ENCODE measurements at places on chromosomes 4 and X.
A peak's percentile ranks its signal among the peaks of the same experiment; 100 is the strongest.

DNA sequence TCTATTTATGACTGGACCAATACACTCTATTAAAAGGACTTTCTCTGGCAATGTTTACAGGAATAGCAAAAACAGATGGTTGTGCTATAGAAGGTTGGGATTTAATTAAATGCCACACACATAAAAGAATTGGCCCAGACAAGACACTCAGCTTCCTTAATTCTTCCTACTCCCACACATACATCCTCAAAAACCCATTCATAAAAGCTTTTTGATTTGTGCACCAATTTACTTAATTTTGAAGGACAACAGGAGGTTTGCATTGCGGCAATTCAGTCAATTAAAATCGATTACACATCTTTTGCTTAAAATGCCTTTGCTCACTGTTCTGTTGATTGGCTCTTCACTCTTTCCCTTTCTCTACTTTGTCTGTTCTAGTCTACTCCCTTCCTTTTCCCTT, 317.1 kb downstream of the CBLL2 start:
- no peak for DNase-seq

DNA sequence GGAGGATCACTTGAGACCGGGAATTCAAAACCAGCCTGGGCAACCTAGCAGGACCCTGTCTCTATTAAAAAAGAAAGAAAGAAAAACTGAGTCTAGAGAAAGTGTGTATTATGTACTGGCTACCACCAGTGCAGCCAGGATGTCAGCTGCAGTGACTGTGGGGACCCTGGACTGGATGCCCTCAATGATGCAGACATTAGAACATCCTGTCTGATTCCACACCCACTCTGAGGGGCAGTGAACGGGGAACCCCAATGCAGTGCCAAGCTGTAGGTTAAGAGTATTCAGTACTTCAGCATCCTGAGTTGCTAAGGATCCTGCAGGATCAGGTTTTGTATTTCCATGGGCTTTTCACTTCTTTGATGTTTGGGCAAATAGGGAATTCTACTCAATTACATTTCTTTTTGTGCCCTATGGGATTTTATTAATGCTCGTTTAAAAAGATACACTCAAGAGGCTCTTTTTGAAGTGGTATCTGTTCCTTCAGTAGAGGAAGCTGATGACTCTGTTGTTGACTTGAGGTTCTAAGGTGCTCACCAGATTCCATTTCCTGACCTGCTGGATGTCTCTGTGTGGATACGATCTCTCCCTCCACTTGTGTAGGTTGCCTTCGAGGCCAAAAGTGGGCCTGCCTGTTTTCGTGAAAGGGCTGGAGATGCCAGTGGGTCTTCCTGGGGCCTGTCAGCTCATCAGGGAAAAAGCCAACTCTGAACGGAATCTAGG, 85.9 kb upstream of the CLCN4 start:
- DNase-seq = no peak

- DNase-seq = no peak
Measured at GRCh38 chrX:13996650-13997049, 33.0 kb downstream of the GEMIN8 start.

DNA sequence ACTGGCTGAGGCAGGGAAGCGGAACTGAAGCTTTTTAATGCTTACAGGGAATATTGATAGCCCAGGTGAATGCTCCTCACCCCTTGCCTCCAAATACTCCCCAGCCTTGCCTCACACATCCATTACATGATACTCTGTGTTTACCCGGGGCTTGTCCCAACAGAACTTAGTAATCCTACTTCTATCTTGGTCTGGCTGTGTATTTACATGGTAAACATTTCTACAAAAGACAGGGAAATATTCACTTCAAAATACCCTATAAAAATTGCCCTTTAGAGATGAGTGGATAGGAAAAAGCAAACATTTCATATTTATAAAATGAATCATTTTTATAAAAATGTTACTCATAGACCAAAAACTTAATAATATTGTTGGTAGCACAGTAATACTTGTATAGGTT, 120.1 kb downstream of the NHS start:
- DNase-seq = no peak

DNA sequence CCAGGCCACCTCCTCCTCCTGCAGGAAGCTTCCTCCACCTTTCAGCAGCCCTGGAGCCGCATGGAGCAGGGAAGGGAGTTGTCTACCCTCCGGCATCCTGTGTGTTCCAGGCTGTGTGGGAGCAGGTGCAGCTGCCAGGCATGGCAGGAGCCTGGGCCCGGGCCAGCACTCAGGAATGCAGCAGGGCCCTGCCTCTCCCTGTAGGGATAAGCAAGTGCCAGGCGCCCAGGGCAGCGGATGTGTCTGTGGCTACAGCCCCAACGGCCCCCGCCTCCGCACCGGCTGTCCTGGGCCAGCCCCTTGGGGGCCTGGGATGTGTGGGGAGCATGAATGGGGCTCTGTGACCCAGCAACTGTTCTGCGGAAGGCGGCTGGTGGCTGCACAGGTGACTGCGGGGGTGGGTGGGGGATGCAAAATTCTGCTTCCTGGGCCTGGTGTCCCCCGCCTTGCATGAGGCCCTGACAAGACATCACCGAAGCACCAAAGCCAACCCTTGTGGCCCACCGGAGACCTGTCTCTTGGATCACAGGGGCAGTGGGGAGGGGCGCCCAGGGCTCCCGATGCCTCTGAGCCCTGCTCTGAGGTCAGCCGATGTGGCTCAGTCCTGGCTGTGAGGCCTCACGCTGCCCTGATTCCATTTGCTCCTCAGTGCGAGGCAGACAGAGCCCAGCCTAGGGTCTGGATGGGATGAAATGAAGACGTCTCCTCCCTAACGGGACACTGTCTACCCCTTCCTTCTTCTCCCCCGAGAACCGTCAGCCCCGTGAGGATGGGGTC, 1.4 kb upstream of the DOK7 start:
- peak; percentile 66 for DNase-seq

DNA sequence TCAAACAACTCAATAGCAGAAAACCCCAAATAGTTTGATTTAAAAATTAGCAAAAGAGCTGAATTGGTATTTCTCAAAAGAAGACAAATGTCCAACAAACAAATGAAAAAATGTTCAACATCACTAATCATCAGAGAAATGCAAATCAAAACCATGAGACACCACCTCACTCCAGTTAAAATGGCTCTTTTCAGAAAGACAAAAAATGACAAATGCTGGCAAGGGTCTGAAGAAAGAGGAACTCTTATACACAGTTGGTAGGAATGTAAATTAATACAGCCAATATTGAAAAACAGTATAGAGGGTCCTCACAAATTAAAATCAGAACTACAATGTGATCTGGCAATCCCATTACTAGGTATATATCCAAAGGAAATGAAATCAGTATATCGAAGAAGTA, 70.4 kb downstream of the FBXL5 start:
- DNase-seq = no peak

GRCh38 chr4:8863686-8864682, 7.7 kb downstream of the HMX1 start:
- no peak for DNase-seq

DNA sequence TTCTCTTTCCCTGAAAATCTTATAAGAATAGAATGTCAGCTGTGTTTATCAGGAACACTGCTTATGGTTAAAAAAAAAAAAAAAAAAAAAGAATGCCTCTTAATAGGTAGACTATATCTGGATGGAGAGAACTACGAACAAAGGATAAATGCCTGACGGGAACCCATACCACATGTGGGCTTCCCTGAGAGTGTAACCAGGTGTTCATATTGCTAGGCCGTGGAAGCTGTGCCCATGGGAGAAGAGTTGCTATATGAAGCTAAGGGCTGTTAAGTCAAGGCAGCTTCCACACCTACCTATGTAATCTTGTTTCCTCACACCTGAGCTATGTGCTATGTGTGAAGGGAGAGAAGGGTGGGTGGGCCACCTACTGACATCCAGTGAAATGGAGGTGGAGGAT, 27.3 kb downstream of the TMEM184C start:
- DNase-seq = no peak

- DNase-seq = no peak
Measured at GRCh38 chr4:91345632-91346031, 958.1 kb upstream of the GRID2 start.

DNA sequence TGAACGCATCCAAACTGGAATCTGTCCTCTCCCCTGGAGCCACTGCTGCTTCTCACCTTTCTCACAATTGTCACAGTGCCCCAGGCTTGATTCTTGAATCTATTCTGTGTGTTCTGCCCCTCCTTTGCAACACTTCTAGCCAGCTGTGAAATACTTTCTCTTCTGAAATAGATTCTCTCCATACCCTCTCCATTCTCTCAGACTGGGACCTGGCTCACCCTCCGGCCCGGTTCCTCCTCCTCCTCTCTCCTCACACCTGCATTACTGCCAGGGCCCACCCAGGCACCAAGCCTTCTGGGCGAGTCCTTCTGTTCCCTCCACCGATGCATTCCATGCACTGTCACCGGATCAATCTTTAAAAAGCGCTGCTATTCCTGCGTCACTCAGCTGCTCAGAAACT, 336.1 kb downstream of the UNC5C start:
- no peak for DNase-seq

DNA sequence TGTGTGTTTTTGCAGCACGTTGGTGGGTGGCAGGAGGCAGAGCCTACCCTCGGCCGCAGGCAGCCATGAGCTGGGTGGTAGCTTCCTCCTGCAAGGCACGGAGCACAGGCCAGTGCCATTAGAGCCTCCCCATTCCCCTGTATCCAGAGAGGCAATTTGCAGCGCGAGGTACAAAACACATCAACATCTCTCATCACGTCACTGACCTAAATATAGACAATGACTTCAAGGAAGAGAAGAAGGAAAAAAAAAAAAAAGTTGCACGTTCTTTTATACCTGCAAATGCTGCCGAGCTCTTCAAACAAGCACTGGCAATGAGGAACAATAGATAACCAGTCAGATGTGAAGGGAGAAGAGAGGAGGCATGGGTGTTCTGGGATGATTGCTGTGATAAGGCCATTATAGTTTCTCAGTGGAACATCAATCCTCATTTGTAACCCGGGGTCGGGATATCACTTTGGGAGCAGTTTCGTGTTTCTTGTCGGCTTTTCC, 159.9 kb downstream of the MGST2 start:
- DNase-seq = no peak

GRCh38 chr4:155599596-155599995, 67.1 kb upstream of the GUCY1A1 start:
- no peak for DNase-seq

DNA sequence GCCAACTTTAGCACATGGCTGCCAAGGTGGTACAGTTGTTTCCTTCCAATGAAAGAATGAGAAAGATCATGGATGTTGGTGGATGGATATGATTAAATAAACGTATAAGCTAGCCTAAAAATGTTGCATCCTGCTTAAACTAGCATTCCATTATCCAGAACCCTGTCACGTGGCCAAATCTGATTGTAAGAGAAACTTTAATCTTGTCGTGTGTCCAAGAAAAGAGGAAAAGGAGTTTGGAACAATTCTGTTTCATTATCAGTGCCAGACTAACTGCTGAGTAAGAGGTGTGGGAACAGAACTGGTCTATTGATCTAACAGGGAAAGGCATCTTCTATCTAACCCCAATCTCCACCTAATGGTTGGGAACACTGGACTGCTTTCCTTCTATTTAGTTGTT, 325.2 kb upstream of the BMP3 start:
- DNase-seq = no peak

GRCh38 chrX:150525061-150525919, 43.1 kb upstream of the MTM1 start:
- no peak for DNase-seq

DNA sequence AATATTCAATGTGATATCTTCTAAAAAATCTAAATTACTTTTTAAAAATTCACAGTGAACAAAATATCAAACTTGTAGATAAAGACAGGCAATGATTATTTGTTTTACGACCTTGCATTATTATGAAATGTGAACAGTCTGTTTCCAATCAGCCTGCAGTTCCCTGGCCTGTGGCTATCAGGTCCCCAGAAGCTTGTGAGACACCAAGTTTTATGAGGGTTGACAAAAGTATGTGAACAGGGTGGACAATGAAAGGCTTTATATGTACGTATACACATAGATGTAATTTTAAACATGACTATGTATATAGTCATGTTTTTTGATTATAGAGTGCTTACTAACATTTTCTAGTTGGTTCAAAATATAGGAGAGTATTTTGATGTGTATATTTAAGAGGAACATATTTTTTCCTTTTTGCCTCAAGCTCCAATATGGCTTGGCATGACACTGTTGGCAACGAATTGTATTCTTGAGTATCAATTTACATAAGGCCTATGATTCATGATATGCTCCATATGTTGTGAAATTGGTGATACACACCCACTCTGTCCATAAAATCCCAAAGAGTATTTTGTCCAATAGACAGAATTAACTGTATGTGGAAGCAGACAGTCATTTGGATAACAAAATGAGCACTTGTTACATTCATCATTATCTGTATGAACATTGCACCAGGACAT, 55.7 kb downstream of the BTC start:
- no peak for DNase-seq

- no peak for DNase-seq
Measured at GRCh38 chr4:80173401-80173800, 23.9 kb upstream of the PRDM8 start.

DNA sequence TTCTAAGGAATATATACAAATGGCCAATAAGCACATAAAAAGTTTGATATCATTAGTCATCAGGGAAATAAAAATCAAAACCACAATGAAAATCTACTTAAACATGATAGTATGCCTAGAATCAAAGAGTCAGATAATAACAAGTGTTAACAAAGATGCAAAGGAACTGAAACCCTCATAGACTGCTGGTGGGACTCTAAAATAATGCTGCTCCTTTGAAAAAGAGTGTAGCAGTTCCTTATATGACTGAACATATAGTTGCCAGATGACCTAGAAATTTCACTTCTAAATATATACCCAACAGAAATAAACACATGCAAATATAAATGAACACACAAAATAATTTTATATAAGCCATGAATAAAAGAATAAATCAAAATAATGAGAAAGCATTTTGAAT, 205.1 kb upstream of the CTSO start:
- DNase-seq = no peak

DNA sequence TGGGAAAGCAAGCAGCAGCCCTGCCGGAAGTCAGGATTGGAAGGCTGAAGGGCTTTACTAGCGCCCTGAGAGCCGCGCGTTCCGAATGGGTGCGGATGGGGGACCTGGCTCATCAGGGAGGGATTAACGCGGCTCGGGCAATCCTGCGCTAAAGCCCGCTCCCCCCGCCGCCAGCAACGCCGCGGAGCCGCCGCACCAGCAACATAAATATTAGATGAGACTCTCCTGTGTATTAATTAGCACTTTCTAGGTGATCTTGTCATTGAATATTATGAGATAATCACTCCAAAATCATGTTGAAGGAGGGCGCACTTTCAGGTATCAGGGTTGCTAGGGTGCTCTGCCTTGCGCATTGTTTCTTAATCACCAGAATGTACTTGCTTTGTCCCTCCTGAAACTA, 357.2 kb upstream of the FAM241A start:
- peak; percentile 28 for DNase-seq

DNA sequence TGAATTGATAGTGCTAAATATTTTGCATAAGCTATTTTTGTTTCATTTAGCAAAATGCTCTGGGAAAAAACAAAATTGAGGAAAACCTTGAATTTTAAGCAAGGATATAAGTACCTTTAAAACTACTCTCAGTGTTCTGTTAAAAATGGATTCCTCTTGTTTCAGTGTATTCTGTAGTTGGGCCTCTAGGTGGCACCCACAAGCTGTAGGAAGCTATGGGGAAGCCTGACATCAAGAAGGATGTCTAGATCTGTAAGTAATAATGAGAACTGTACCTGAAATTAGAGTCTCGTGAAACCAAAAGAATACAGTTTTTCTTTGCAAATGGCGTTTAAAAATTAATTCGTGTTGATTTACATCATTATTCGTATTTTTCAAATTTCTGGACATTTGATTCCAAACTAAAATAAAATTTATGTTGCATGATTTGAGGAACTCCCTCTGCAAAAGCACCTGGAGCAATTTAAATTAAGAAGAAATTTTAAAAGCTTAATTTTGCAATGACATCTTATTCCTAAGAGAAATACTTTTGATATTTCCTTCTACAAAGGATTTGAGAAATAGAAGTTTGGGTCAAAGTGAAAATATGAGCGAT, 51.2 kb downstream of the TMPRSS11E start:
- DNase-seq = no peak
